ENCODE measurements at places on chromosomes 13 and 19. TPM values are rescaled to one million over a fixed set of nuclear protein-coding genes. Genes with fewer than 3 reads are reported as not detected.

Gene ZNF880
- 8.6 TPM for total RNA-seq

Gene CEACAM4
- not detected for total RNA-seq

Gene CBY2
- total RNA-seq = not detected

Gene RRAS
- 89.8 TPM for total RNA-seq

Gene CLEC17A
- 0.29 TPM for total RNA-seq

Gene OR7D2
- not detected for total RNA-seq

Gene PSG6
- not detected for total RNA-seq

Gene CYP2A7
- not detected for total RNA-seq

Gene STAP2
- total RNA-seq = 330 TPM

Gene ZIK1
- 6.2 TPM for total RNA-seq

Gene ZBTB32
- total RNA-seq = not detected

Gene KCNC3
- 1.1 TPM for total RNA-seq

Gene NUP58
- total RNA-seq = 32.8 TPM

Gene ZNF610
- 2.1 TPM for total RNA-seq

Gene NKPD1
- not detected for total RNA-seq

Gene LRRC63
- total RNA-seq = not detected

Gene CRLF1
- total RNA-seq = 7.0 TPM

Gene SYDE1
- 4.1 TPM for total RNA-seq

Gene BABAM1
- total RNA-seq = 80.3 TPM

Gene CEACAM18
- not detected for total RNA-seq

Gene SHD
- 4.6 TPM for total RNA-seq

Gene ZNF223
- 4.7 TPM for total RNA-seq

Gene FCAR
- total RNA-seq = not detected

Gene GPR12
- total RNA-seq = not detected

Gene PRR12
- total RNA-seq = 26.2 TPM

Gene ZNF607
- total RNA-seq = 6.2 TPM

Gene NANOS3
- not detected for total RNA-seq

Gene DAND5
- total RNA-seq = 1.1 TPM

Gene IGFLR1
- total RNA-seq = 14.6 TPM

Gene RNASEH2A
- total RNA-seq = 5.5 TPM

Gene PNMA8B
- total RNA-seq = 2.3 TPM

Gene ITGBL1
- 1.1 TPM for total RNA-seq

Gene ERICH4
- not detected for total RNA-seq

Gene ZNF256
- total RNA-seq = 3.0 TPM

Gene MAB21L1
- 0.34 TPM for total RNA-seq

Gene PEG3
- 2.5 TPM for total RNA-seq

Gene ACTMAP
- 10.9 TPM for total RNA-seq

Gene FAM32A
- total RNA-seq = 77.8 TPM

Gene CCL25
- not detected for total RNA-seq

Gene KASH5
- total RNA-seq = not detected

Gene MEIOSIN
- total RNA-seq = not detected

Gene PNMA8A
- total RNA-seq = 3.2 TPM

Gene RASA3
- 8.4 TPM for total RNA-seq

Gene RFPL4A
- not detected for total RNA-seq

Gene KLK15
- 2.3 TPM for total RNA-seq

Gene KANK3
- 10.1 TPM for total RNA-seq

Gene C19orf44
- 2.3 TPM for total RNA-seq

Gene RASAL3
- total RNA-seq = 5.1 TPM

Gene ZNF132
- total RNA-seq = 1.5 TPM

Gene KLK14
- total RNA-seq = 0.41 TPM

Gene IGSF23
- total RNA-seq = not detected
